ENCODE measurements at places on chromosomes 12 and 14.

DNA sequence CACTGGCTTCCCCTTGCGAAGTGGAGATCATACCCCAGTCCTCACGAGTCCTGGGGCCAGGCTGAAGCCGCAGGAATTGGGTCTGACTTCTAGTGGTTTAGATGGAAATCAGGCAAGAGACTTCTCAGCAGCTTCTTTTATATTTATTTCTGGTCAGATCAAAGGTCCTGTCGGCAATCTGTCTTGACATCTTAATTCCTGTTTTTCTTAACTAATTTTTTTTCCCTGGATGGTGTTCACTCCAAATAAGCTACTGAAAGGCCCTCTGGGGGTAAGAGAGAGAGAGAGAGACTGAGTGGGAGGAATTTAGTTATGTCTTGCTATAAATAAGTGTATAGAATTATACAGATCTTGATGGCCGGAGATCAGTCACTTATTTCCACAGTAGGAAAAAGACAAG is 698.7 kb upstream of the TBX3 start:
- no peak for DNase-seq

GRCh38 chr14:84421621-84422020 is 1108.3 kb upstream of the FLRT2 start:
- DNase-seq = no peak

GRCh38 chr12:28799348-28799747 is 349.7 kb upstream of the FAR2 start:
- DNase-seq = no peak

- peak; percentile 82 for DNase-seq
Measured at GRCh38 chr12:114163771-114164170, 197.6 kb upstream of the RBM19 start.

GRCh38 chr12:132190012-132190755 is 45.9 kb downstream of the NOC4L start:
- DNase-seq = peak; percentile 43

DNA sequence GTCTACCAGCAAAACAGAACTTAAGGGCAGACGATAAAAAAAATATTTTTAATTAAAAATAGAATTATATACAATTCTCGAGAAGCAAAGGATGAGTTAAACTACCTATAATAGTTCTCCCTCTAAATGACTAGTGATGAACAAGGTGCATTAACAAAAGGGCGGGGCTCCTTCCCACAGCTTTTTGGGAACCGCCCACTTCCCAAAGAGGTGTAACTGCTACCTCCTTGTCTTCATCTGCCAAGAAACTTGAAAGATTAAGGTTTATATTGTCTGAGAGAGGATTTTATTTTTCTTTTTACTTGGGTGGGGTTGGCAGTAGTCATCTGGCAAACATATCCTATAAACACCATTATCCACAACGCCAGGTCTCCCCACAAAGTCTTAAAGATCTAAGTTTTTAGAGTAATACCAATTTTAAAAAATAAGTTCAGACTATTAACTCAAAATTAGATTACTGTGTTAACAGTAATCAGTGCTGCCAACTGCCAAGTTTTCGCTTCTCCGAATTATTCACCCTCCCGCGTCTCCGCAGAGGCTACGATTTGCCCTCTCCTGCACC is 938 bp downstream of the RALGAPA1 start:
- DNase-seq = peak; percentile 23

DNA sequence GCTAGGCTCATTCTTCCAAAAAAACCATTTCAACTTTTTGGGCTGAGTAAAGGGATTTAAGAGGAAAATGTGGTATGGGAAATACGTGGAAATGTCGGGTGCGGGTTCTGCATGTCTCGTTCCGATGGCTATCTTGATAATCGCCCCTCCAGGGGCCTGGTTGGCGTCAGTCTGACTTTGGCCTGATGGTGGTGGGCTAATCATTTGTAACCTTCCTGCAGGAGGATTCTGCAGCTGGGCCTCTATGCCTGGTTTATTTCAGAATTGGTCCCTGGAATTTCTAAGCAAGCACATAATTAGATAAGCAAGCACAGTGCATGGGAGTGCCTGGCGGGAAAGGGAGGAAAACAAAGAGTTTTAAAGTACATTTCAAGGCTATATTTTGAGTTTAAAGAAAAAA is 14.8 kb upstream of the SLC4A8 start:
- no peak for DNase-seq

DNA sequence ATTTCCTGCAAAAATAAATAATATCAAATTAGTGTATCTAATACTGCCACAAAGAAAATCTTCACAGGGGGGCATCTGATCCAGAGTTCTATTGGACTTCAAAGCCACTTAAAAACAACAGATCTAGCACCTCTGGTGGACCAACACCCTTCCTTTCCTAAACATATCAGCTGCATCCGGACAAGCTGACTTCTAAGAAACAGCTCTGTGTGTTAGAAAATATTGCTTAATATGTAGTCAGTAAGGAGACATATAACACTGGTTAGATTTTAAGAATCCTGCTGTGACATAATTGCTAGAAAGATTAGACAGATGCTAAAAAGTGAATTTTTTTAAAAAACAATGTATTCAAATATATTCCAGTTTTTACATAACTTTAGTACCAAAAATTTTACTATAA is 61.1 kb upstream of the PTPRB start:
- no peak for DNase-seq

DNA sequence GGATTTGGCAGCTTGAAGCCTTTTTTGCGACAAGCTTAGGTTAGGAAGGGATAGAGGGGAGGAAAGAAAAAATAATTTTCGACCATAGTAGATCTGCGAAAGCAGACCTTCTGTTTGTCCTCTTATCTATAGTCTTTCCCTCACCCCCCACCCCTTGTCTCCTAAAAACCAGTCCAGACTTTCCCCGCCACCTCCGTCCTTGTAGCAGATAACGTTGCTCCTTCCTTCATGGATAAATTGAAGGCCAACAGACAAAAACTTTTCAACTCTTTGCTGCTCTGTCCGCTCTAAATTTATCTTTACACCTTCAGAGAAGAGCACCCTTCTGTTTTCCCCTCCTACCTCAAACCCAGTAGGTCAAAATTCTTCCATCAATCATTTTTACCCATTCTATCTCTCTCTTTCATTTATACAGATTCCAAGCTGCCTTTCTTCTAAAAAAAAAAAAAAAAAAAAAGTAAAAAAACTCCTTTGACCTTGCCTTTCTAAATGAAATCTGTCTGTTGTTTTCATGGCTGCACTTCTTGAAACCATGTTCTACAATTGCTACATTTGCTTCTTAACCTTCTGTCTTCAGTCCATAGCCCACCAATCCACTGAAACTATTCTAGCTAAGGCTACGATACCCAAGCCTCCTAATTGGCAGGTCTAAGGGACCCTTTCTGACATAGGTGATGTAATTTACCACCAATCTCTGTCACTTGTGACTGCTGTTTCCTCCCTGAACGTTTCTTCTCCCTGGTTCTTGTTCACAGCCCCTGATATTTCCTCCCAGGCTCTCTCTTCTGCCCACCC is 11.1 kb upstream of the NEMF start:
- no peak for DNase-seq

- DNase-seq = no peak
Measured at GRCh38 chr14:102901633-102902032, 20.8 kb upstream of the AMN start.

- no peak for DNase-seq
Measured at GRCh38 chr12:79645235-79645630, 45.5 kb downstream of the PAWR start.

DNA sequence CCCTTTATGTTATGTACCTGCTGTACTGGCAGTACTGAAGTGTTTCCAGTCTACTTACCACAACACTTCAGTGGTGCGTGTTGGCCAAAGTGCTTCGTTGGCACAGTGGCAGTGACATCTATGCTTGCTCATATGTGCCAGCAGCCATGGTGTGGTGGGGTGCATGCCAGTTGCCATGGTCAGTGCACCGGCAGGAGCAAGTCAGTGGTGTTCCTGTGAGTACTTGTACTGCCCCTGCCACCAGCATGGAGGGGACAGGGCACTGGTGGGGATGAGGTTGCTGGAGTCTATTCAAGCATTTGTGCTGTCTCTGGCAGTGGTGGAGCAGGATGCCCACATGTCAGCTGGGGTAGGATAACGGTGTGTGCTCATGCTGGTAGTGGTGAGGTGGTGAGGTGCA is 800.0 kb downstream of the TRHDE start:
- no peak for DNase-seq

- no peak for DNase-seq
Measured at GRCh38 chr14:61064856-61065255, 83.8 kb downstream of the SLC38A6 start.

GRCh38 chr12:80129895-80130530 is 30.7 kb downstream of the OTOGL start:
- DNase-seq = no peak

DNA sequence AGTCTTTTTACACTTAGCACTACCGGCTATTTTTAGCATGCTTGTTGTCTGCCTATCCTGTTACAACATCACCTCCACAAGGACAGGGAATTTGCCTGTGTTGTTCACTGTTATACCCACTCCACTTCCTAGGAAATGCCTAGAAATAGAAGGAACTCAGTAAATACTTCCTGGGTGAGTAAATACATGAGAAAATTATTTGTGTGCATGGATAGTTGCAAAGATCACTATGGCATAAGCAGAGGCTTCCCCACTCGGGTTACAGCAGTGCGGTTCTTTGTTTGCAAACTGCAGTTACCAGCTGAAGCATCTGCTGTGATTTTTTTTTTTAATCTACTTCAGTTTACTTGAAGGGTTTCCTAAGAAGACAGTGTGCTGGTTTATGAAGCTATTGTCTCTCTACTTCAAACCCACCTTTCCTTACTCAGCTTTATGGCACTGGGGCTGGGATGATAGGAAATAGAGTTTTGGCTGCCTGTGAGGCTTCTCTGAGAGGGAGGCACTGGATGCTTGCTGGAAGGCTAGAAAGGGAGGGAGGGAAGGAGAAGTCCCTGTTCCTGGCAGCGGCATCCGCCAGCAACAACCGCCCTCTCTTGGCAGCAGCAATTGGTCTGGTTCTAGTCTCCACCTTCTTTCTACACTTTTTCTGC is 29.0 kb downstream of the PDE6H start:
- DNase-seq = peak; percentile 22

- peak; percentile 92 for DNase-seq
Measured at GRCh38 chr12:6613015-6613775, 6.0 kb upstream of the CHD4 start.

GRCh38 chr12:66538970-66539369 is 139.9 kb downstream of the GRIP1 start:
- peak; percentile 40 for DNase-seq

- DNase-seq = no peak
Measured at GRCh38 chr12:14621826-14622225, 54.1 kb upstream of the PLBD1 start.

GRCh38 chr12:21715386-21715785 is 57.7 kb upstream of the LDHB start:
- no peak for DNase-seq

DNA sequence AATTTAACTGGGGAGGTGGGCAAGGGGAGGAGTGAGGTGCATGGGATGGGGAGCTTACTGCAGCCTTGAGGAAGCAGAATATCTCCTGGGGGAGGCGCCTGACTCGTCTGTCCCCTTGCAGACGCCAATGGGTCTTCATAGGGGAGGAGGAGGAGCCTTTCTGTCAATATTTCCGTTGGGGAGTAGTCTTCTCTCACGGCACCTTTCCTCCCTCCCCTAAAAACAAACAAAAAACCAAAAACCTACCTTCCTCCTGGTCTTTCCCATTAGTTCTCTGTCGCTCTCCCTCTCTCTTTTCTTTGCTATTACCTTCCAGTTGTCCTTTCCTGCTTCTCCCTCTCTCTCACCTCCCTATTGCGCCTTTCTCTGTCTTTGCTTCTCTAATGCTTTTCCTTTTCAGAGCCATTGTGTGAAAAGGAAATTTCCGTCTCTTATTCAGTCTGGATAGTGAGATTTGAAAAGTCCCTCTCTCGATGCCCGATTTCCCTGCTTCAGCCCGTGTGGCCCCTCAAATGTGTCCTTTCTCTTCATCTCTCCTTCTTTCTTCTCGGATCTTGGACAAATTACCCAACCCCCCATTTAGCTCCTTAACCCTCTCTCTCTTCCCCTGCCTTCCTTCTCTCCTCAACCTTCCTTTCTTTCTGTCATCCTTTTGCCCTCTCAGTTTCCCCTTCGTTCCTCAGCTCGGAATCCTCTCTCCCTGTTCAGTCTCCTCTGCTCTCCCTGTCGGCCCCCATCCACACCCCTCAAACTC is 5.9 kb downstream of the GPR84 start:
- peak; percentile 60 for DNase-seq

- no peak for DNase-seq
Measured at GRCh38 chr12:112506513-112507166, 87.9 kb downstream of the PTPN11 start.

DNA sequence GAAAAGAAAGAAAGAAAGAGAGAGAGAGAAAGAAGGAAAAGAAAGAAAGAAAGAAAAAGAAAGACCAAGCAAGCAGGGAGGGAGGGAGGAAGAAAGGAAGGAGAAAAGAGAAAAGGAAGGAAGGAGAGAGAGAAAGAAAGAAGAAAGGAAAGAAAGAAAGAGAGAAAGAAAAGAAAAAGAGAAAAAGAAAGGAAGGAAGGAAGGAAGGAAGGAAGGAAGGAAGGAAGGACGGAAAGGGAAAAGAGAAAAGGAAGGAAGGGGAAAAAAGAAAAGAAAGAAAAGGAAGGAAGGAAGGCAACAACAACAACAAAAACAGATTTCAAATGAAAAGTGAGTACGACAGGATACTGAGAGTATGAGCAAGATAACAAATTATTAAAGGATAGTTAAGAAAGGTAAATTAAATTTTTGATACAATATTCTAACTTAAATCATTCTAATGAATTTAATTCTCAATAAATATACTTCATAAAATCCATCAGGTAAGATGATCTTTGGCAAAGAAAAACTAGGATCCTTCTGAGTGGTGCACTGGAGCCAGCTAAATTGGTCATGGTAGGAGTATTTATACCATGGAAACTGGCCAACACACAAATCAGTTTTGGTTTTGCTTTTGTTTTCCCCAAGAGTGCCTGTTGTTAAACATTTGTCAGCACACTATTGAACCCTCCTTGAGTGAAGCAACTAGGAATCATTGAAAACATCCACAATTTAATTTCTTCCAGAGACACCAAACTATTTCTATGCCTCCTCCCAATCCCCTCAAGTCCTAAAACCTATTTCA is 56.1 kb upstream of the DYRK2 start:
- DNase-seq = no peak

GRCh38 chr12:6254491-6254890 is 54.3 kb downstream of the CD9 start:
- DNase-seq = no peak

DNA sequence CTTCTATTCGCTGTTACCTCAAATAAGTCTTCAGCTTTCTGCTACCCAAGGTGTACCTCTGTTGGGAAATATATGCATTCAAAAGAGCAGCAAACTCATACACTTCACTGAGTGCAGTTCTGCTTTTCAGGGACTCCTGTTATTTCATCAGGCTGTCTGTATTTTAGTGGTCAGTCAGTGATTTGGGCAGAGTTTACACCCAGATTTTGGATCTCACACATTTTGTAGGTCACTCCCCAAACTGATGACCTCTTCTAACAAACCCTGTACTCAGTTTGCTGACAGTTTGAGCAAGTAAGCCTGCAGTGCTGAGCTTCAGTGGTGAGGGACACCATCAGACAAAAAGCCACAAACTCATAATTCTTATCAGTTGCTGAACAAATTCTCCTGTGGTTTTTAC is 8.2 kb upstream of the WASHC4 start:
- no peak for DNase-seq

DNA sequence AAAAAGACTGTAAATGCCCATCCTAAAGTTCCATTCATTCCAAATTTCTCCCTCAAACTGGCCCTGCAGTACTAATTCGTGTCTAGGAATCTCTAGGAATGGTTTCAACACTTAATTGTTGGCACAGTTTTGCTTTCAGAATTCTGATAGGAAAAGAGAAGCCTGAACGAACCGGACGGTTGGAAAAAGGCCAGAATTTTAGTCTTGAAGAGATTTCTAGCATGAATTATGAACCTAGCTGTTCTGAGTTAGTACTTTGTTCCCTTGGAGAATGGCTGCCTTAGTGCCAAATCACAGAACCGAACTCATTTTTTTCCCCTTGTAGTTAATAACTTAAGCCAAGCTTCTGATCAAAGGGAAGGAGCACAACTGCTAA is 262.6 kb downstream of the ADAMTS20 start:
- DNase-seq = no peak

All from urothelium cell line (cell line).